NCI-H1436 treated with DMSO at 0.1 percent for 48 hours (cell line): ENCODE measurements at places on chromosomes 7 and 10.

DNA sequence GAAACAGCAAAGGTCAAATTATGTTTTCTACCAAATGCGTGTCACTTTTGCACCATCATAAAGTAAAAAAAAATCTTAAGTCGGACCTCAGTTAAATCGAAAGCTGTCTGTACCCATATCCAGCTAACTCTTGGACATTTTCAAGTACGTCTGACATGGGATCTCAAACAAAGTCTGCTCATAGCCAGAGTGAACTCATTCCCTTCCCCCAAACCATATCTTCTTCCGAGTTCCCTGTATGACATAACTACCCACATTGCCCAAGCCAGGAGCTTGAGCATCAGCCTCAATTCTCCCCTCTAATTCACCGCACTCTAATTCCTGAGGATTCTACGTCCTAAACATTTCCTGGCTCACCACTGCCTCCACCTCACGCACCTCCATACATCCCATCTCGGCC is 44.8 kb upstream of the TARP start:
- no peak for DNase-seq

DNA sequence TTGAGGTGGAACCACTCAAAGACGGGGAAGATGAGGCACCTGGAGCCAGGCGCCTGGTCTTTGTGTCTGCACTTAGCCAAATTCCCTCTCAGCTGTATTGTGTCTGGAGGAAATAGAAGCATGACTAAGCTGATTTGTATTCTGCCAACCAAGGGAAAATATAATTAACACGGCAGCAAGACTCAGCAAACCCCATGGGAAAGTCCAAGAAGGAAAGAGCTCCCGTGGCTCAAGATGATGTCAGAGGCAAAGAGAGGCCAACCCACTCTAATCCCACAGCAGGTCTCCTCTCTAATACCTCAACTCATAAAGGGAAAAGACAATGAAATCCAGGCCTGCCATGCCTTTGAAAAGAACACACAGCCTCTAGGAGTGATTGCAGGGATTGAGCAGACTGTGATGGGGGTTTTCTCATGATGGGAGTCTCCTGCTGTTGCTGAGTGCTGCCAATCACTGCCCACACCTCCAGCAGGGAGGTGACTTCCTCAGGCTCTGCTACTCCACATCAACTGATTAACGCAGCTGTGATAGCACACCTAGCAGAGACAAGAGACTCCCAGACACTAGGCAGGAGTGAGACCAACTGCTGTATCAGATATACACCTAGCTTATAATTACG is 255.5 kb upstream of the C7orf33 start:
- DNase-seq = peak; percentile 56

- DNase-seq = no peak
Measured at GRCh38 chr10:46282842-46283574, 3.8 kb upstream of the ANTXRL start.

GRCh38 chr7:144975882-144976281 is 140.0 kb upstream of the TPK1 start:
- DNase-seq = no peak

DNA sequence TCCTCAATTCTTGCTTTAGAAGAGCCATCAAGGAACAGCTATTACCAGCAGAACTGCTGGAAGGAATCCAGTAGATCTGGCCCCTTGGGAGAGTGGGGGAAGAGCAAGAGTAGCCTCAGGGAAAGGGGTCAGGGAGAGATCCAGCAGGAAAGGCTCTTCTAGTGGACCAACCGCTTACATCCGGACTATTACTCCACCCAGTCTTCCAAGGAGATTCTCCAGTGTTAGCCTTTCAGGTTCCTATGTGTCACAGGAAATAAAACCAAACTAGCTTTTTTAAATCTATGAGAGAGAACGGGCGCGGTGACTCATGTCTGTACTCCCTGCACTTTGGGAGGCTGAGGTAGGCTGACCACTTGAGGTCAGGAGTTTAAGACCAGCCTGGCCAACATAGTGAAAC is 34.3 kb downstream of the TET1 start:
- no peak for DNase-seq
